Daoy (cell line): ENCODE measurements at places on chromosomes 7 and 10.
A peak's percentile ranks its signal among the peaks of the same experiment; 100 is the strongest.

- no peak for DNase-seq
Measured at GRCh38 chr7:52639981-52640380, 395.5 kb upstream of the POM121L12 start.

DNA sequence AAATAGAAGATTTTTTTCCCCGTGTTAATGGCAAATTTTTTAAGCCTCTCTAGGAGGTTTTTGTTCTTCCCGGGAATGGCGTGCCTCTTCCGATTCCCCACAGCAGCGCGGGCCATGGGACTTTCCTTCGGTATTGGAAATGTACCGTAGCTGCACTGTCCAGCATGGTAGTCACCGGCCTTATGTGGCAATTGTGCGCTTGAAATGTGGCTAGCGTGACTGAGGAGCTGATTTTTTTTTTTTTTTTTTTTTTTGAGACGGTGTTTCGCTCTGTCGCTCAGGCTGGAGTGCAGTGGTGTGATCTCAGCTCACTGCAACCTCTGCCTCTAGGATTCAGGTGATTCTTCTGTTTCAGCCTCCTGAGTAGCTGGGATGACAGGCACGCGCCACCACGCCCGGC is 938 bp upstream of the TCTN3 start:
- no peak for DNase-seq

- DNase-seq = no peak
Measured at GRCh38 chr7:49911909-49912308, 138.5 kb downstream of the VWC2 start.

DNA sequence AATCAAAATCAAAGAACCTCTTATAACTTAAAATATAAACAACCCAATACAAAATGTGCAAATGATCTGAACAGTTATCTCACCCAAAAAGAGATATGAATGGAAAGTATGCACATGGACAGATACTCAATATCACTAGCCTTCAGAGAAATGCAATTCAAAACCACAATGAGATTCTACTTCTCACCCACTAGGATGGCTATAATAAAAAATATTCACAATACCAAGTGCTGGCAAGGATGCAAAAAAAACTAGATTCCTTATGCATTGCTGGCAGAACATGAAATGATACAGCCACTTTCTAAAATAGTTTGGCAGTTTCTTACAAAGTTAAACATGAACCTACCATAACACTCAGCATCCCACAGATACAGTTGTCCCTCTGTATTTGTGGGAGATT is 130.1 kb upstream of the LRRN3 start:
- DNase-seq = no peak

GRCh38 chr7:17300012-17300411 is 1.6 kb downstream of the AHR start:
- no peak for DNase-seq

DNA sequence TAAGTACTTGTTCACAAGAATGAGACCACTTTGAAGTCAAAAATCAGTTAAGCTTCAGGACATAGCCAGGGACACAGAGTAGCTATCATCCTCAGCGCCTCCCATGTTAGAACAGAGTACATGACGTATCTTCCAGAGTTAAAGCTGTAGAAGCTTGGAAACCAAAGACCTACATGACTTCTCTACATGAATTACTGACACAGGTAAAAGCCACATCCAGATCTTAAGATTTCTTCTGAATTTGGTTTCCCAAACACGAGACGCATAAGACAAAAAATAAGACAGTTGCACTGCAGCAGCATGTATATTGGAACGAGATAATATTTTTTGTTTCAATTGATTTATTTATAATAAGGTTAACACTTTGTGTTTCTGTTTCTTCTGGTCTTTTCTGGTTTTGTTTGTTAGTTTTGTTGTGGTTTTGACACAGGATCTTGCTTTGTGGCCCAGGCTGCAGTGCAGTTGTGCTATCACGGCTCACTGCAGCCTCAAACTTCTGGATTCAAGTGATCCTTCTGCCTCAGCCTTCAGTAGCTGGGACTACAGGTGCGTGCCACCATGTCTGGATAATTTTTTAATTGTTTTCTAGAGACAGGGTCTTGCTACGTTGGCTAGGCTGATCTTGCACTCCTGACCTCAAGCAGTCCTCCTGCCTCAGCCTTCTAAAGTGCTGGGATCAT is 10.2 kb upstream of the EPC1 start:
- DNase-seq = no peak

DNA sequence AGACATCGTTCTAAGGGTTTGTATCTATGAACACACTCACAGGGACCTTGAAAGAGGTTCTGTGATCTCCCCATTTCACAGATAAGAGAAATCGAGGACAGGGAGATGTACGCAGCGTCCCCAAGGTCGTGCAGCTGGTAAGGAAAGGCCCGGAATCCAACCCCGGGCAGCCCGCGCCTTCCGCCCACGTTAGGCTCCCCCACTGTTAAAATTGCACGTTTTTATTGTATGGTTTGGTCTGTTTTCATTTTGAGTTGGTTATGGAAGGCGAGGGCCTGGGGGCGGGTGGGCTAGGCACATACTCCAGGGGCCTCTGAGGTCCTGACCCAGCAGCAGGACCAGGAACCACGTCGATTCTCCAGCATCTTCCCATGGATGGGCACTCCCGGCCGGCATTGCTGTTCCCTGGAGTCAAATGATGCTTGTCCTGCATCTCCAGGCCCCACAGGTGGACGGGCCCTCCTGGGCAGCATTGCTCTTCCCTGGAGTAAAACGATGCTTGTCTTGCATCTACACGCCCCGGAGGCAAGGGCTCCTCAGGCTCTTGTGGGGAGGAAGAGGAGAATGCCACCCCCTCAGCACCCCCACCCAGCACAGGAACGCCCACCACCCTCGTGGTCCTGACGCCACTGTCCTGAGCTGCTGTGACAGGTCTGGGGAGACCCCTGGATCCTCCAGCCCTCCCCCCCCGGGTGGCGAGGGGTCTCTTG is 65.9 kb downstream of the PDGFA start:
- DNase-seq = no peak

DNA sequence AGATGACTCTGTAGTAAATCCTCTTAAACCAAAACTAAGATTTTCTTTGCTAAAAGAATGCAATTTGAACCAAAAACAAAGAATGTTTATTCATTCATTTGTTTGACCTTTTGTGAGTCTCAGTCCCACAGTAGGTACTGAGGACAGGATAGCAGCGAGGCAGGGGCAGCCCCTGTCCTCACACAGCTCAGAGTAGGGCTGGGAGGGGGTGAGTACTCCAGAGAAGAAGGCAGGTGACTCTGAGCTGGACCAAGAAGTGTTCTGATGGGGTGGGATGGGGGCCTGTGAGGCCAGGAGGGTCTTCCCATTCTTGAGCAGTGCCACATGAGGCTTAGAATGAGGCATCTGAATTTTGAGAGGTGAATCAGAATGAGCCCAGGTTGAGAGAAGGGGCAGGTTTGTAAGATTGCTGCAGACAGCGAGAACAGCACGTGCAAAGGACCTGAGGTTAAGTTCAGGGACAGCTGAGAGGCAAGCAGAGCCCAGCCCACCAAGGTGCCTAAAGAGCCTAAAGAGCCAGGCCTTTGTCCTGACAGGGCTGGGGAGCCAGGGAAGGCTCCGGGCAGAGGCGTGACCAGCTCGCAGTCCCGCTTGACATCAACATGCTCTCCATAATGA is 56.9 kb upstream of the CHST15 start:
- DNase-seq = no peak

GRCh38 chr10:57952741-57953140 is 315.0 kb downstream of the IPMK start:
- no peak for DNase-seq

DNA sequence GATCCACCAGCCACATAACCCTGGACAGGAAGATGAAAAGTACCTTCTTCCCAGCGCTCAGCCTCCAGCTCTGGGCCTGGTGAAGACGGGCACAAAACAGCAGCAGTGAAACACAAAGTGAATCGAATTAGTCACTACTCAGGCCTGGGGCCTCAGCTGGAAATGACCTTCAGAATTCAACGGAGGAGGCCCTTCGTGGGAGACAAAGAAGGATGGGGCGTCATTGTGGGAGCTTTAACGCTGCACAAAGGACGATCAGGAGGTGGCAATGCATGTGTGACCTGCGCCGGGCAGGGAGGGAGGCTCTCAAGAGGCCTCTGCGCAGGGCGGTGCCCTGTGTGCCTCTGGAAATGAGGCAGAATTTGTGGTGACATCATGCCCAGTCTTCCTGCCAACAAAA is 161.9 kb downstream of the DNAJB6 start:
- DNase-seq = peak; percentile 51

DNA sequence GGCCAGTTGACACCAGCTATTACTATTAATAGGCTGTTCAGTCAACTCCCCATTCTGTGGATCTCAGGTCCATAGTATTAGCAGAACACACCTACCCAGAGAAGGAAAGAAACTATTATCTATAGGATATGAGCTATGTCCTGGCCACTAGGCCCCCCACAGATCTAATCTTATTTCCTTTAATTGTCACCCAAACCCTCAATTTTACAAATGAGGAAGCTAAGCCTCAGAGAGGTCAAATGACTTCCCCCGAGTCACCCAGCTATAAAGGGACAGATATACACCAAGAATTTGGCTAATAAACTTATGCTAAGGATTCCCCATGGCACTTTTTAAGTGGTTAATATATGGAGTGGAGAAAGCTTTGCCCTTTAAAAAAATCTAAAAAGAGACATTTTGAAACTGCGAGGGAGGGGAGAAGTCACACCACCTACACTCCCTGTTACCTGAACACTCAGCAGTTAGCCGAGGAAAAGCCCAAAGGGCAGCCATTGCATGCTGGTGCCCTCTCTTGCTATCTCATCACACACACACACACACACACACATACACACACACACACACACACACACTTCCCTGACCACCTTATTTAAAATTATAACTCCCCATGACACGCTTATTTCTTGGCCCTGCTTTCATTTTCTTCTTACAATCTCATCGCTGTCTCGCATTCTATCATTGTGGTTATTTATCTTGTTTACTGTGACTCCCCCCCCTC is 157.0 kb upstream of the ADO start:
- DNase-seq = no peak

DNA sequence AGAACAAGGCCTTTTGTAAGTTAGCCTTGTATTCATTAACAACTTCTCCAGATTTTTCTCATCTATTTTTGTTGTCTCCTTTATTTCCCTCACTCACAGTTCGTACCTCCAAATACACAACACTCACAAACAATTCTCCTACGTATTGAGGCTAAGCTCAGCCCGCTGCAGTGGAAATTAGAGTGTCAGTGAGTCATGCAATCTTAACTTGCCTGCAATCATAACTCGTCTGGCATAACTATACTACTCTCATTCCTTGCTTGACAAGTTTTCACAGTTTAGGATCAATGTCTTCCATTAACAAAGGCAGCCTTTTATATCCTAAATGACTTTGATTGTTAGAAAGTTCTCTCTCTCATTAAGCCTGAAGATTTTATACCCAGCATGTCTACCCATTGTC is 23.8 kb downstream of the TMEM196 start:
- peak; percentile 39 for DNase-seq

DNA sequence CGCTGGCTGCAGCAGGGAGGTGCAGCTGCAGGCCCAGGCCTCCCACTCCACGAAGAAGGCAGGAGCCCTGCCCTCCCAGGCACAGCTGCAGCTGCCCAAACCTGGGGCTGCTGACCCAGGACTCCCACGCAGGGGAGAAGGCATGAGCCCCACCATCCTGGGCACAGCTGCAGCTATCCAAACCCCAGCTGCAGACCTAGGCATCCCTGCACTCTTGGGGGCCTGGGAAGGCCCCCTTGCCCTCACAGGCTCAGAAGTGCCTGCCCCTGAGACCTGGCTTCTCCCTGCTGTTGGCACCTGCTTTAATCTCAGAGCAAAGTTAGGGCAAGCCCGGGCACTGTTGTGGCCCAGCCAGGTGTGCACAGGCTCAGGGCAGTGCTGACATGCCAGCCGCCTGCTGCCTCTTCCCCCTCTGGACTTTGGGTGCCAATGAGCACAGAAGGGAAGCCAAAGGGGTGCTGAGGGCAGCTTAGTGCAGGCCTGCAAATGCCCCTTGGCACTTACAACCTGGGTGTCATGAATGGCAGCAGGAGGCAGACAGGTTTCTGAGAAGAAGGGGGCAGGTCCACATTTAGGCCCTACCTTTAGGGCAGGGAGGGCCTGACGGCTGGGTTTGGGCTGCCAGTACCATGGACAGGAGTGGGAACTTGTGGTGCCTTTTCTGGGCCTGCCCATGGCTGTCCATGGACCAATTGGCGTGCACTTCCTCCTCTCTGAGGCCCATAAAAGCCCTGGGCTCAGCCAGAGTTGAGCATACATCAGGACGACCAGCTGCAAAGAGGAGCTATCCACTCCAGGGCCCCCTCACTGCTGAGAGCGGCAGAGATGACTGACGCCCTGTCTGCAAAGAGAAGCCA is 31.1 kb downstream of the CRTAC1 start:
- no peak for DNase-seq

GRCh38 chr10:132146271-132146671 is 40.5 kb upstream of the DPYSL4 start:
- DNase-seq = no peak

GRCh38 chr10:91983416-91983815 is 59.8 kb downstream of the BTAF1 start:
- DNase-seq = no peak

DNA sequence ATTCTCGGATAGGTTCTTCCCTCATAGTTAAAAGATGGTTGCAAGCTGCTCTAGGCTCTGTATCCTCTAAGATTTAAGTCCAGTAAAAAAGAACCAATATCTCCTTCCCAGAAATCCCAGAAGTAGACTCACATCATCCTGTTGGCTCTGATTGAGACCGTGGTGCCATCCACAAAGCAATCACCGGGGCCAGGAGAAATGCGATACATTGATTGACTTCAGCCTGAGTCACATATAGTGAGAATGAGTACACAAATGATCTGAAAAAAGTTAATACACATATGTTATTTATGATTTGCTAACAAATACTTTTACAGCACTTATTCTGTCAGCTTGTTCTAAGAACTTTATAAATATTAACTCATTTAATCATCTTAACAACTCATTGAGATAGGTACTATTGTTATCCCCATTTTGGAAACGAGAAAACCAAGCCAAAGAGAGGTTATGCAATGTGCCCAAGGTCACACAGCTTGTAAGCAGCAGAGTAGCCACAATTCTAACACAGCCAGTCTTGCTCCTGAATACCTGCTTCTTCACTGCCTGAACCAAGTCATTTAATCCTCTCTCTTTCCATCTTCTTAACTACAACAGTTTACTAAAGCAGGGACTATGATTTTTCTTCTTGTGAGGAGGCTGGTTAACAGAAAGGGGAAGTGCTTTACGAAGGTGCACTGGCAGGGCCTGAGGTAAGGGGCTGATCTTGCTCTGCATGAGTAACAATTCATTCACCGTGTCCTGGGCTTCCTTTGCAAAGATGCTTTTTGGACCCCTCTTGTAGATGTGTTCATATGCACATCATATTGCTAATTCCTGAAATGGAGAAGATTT is 177.0 kb downstream of the REEP3 start:
- no peak for DNase-seq

- peak; percentile 93 for DNase-seq
Measured at GRCh38 chr7:102220960-102221800, 65.5 kb upstream of the SH2B2 start.

DNA sequence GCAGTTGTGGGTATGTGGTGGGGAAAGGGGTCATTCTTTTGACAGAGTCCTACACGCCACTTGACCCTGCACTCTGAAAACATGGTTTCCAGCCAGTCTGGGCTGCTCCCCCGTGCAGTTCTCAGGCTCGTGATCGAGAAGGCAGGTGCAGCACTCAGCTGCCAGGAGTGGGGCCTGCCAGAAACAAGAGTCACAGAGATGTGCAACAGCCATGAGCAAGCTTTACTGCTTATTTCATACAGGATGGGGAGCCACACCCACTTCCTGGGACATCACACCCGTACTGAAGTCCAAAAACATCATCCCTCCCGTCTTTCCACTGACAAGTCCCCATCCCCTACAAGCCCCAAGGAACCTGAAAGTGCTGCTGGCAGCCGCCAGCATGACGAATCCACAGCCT is 9.3 kb downstream of the ATG9B start:
- DNase-seq = no peak
